Bladder microvascular endothelial cell (primary cell): ENCODE measurements at places on chromosomes 7 and 10. TPM values are rescaled to one million over a fixed set of nuclear protein-coding genes. Genes with fewer than 3 reads are reported as not detected.

The RTKN2 gene
- total RNA-seq: 0.16 and 0.25 TPM in 2 replicates

The UFSP1 gene
- 1.9 and 2.0 TPM in 2 replicates for total RNA-seq

The HOXA3 gene
- 0.97 and 2.3 TPM in 2 replicates for total RNA-seq

The HMX2 gene
- not detected in 2 replicates for total RNA-seq

The CRPPA gene
- 0.97 and 2.1 TPM in 2 replicates for total RNA-seq

The MEOX2 gene
- 23.5 and 68.8 TPM in 2 replicates for total RNA-seq

The NEUROD6 gene
- total RNA-seq: not detected in 2 replicates

The GARIN1A gene
- total RNA-seq: 0.16 and 0.25 TPM in 2 replicates

The SPDYE6 gene
- 0.06 TPM in 1 of 2 replicates, not detected in the other for total RNA-seq

The NMT2 gene
- total RNA-seq: 52.5 and 75.3 TPM in 2 replicates

The TAS2R16 gene
- total RNA-seq: not detected in 2 replicates

The STAG3 gene
- 0.25 and 0.32 TPM in 2 replicates for total RNA-seq

The ELMO1 gene
- total RNA-seq: 44.5 and 72.2 TPM in 2 replicates

The GPR146 gene
- total RNA-seq: 32.9 and 48.2 TPM in 2 replicates

The VSIR gene
- total RNA-seq: 25.6 and 34.9 TPM in 2 replicates

The CC2D2B gene
- total RNA-seq: 0.16 TPM in 1 of 2 replicates, not detected in the other

The YKT6 gene
- 61.8 and 74.7 TPM in 2 replicates for total RNA-seq

The NUTM2D gene
- 0.97 and 1.6 TPM in 2 replicates for total RNA-seq

The KCNIP2 gene
- total RNA-seq: 0.31 and 0.65 TPM in 2 replicates

The AGR3 gene
- total RNA-seq: not detected in 2 replicates

The STEAP1 gene
- total RNA-seq: 7.4 and 9.6 TPM in 2 replicates

The MAGI2 gene
- 0.81 and 3.0 TPM in 2 replicates for total RNA-seq

The FUOM gene
- total RNA-seq: 13.3 and 18.1 TPM in 2 replicates

The OR9A2 gene
- 0.06 TPM in 1 of 2 replicates, not detected in the other for total RNA-seq

The MOGAT3 gene
- total RNA-seq: not detected in 2 replicates

The NKX2-3 gene
- total RNA-seq: under 0.01 TPM in 1 of 2 replicates, not detected in the other

The SH2D4B gene
- total RNA-seq: 0.06 and 0.16 TPM in 2 replicates
